ENCODE measurements at places on chromosomes 4 and X. TPM values are rescaled to one million over a fixed set of nuclear protein-coding genes. Genes with fewer than 3 reads are reported as not detected.

GRCh38 chr4:79334783-79335182 lies 8.9 kb upstream of the NAA11 start:
- DNase-seq = no peak

GRCh38 chrX:805103-805670 lies 174.6 kb downstream of the SHOX start:
- no peak for DNase-seq

The EPGN gene
- 3.3 TPM for total RNA-seq

DNA sequence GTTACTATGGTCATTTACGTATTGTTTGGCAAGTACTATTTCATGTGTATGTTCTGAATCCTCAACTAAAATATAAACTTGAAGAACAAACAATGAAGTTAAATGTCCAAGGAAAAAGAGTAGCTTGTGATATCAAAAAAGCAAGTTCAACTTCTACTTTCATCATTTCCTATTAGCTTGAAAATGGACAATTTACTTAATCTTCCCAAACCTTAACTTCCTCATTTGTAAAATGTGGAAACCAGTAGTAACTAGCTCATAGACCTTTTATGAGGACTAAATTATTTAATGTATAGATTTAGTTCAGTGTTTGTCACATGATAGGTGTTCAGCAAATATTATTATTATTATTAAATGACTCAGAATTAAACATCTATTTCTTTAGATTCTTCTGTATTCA lies 276.8 kb upstream of the TET2 start:
- DNase-seq = no peak

DNA sequence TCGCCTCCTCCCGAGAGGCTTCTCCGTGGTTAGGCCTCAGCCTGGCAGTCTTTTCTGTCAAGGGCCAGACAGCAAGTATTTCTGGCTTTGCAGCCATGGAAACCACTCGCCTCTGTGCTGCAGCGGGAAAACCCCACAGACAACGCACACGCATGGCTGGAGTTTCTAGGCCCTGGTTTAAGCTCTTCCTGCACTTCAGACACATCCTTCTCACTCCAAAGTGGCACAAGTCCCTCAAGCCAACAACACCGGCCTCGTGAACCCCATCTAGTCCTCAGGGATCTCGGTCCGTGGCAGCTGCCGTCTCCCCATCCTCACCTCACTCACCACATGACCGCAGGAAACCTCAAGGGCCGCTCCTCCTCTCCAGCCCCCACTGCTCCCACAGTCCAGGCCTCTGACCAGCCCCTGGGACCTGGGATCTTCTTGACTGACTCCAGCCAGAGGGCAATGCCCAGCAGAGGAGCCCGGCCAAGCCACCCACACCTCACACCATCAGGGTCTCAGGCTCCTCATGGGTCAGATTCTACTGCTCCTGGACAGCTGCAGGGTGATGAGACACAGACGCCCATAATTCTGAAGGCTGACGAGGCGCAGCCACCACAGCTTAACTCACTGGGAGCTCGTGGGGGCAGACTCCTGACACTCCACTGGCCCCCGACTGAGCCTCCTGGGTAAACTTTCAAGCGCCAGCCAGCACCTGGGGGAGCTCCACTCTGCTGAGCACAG lies 21.7 kb downstream of the LETM1 start:
- no peak for DNase-seq

The XAGE2 gene
- not detected for total RNA-seq

The TCEAL9 gene
- total RNA-seq = 28.6 TPM

- no peak for DNase-seq
Observed at GRCh38 chr4:153211986-153212728, 7.9 kb downstream of the TRIM2 start.

DNA sequence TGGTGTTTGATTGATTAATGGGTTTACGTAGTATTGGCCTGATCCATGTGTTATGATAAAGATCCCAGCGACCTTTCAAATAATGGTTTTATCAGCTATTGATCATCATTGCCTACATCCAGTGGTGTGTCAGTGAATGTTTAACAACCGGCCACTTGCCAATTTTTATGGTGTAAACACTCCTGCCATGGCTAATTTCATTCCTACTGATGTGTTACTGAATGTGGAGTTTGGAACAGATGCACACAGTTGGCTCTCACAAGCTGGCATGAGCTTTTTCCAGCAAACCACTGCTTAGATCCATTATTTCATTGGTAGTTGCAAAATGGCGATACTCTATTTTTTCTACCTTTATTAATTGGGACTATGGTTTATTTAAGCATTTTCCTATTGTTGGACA lies 139.9 kb downstream of the REPS2 start:
- no peak for DNase-seq

DNA sequence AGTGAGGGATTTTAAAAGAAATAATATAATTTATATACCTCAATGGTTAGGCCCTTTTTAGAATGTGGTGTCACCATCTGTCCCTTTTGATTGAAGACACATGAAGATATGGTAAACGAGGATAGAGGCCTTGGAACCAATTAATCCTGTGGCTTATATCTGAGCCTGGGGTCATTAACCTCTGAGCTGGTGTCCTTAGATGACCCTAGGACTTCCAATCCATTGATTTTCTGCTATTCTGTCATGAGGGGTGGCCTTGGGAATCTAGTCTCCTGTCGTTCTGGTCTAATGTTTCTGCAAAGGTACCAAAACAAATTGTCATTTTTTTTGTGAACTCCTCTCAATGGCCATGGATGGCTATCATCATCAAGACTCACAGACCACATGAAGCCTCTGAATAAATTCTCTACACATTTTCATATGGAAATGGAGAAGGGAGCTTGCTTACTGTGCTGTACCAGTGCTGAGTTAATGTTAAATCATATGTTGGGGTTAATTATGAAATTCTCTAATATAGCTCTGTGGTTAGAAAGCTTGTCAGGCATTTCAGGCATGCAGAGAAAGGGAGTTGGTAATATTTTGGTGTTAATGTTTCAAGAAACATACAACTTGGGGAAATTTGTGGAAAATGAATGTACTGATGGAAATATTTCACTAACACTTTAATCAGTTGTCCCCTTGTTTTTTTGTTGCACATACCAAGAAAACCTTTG lies 204.2 kb upstream of the IL15 start:
- no peak for DNase-seq

GRCh38 chr4:147723326-147723725 lies 8.6 kb upstream of the ARHGAP10 start:
- no peak for DNase-seq

DNA sequence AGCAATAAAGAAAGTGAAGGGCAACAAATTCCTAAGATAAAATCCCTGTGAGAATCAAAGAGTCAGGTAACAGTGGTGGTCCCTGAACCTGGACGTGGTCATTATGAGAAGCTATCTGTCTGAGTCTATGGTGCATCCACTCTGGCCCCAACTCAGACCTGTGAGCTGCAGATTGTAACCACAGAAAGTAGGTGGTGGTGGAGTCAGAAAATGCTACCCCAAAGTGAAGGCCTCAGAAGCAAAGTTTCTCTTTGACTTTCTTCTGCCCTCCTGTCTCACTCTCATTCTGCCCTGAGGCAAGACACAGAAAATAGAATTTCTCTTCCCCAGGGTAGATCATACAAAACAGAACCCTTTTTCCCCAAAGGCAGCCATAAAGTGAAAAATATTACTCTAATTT lies 84.1 kb upstream of the NEIL3 start:
- DNase-seq = no peak

DNA sequence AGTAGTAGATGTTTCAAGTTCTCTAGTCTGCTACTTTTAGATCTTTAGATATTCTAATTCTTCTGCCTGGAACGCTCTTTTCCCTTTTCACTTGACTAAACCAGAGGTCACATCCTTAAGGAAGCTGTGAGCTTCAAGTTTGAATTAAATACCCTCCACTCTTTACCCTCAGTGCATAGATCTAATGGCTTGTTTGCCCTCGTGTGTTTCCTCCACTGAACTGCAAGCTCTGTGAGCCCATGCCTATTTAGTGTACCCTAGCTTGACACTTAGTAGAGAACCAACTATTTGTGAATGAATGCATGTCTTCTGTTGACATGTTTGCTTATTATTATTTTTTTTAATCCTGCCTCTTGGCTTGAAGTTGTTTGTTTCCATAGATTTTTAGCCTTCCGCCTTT lies 138.3 kb downstream of the PDE5A start:
- DNase-seq = no peak

DNA sequence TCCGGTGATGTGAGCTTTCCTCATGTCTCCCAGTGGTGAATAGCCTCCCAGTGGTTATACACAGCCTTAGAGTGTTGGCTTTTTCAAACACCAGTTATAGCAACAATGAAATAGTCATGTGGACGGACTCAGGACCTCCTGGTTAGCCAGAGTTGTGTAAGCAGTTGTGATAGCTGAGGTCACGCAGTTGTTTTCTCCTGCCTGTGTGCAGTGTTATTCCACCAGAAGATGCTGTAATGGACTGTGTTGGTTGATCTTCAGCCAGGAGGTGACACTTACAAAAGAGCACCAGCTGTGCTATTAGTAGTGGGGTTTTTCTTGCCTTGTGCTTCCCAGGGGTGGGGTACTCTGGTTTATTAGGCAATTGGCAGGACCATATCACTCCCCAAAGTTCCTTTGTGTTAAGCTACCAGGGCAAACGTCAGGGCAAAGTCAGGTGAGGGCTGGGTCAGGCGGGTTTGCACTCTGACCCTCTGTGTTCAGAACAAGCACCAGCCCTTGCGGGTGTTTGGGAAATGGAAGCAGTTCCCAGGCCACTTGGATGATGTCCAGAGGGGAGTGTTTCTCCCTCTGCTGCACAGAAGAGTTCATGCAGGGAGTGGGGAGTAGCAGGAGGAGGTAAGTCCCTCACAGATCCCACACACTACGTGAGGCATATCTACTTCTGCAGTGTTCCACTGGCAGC lies 252.6 kb downstream of the TMEM47 start:
- DNase-seq = no peak

DNA sequence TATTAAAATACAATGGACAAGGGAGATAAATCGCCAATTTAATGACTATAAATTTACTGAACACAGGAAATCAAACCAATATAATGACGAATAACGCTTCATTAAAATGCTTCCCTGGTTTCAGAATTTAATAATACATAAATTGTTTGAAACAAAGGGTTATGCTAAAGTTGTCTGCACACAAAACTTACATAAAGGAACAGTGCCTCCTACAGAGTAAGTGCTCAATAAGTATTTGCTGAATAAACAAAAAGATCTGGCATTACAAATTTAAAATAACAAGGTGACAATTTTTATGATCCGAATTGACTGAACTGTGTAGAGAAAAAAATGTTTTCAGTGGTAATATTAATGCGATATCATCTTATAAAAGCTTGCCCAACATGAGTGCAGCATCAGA lies 69.6 kb downstream of the NOCT start:
- DNase-seq = no peak

All from left cardiac atrium (tissue), 4 donors.